ENCODE measurements at places on chromosomes 6 and 20.
A peak's percentile ranks its signal among the peaks of the same experiment; 100 is the strongest.

DNA sequence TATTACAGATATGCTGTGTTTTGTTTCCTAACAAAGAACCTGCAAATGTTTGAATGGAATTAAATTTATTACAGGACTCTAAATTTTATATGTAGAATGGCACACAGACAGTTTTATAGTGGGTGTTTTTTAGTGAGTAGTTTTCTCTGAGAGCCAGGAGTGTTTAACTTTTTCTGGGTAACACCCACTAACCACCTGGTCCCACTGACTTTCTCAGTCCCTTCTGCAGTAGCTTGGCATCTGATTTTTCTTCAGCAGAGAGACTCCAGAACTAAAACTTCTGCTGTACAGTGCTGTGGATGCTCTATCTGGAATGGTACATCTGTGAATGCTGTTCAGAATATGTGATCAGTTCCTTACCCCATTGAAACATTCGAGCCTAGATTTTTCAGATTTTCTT lies 6.3 kb downstream of the YWHAB start:
- no peak for DNase-seq

DNA sequence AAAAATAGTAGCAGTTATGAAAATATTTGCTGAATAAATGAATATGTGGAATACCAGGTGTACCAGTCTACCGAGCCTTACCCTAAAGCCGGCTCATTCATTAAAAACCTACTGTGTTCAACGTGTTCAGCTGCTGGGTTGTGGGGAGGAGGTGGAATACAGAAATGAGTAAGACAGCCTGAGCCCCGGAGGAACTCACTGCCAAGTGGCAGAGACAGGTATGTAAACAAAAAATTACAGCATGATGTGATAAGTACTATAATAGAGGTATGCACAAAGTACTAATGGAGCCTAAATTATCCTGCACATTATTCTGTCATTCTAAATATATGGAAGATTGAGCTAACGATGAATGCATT lies 6.8 kb upstream of the ADTRP start:
- peak; percentile 44 for DNase-seq

DNA sequence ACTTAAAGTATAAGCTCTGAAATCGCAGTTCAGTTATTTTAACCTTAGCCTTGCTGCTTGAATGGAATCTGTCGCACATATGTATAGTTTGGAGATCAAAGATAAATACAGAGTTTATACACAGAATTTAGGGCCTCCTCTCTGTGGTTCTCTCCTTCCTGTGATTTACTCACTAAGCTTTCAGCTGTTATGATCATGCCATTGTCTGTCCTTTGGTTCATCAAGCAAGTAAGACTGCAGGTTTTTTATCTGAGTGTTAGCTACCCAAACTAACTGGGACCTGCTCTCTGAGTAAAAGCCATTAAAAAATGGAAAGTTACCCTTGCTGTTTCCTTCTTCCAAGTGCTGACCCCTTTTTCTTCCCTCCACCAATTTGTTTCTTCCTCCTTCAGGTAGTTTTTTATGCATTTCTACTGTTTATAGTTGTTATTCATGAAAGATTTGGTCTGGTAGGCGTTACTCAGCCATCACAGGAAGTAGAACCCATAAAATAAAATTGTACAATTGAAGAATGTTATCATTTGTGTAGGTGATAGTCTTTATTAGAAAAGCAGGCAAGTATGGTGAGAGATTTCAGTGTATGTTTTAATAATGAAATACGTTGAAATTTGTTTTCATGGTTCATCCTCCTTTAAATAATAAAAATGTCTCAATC lies 33.7 kb upstream of the SUMO4 start:
- DNase-seq, result no peak

DNA sequence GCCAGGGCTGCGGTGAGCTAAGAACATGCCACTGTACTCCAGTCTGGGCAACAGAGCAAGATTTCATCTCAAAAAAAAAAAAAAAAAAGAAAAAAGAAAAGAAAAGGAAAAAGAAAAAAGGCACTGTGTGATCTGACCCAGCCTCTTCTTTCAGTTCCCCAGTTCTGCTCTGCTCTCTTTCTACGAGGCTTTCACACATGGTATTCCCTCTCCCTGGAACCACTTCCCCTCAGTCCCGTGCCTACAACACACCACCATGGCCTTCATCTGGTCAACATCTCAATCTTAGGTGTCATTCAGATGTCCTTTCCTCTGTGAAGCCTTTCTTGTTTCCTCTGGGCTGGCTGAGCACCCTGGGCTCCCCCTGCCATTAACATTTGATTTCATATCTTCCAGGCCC lies 2.3 kb upstream of the DSN1 start:
- no peak for DNase-seq

DNA sequence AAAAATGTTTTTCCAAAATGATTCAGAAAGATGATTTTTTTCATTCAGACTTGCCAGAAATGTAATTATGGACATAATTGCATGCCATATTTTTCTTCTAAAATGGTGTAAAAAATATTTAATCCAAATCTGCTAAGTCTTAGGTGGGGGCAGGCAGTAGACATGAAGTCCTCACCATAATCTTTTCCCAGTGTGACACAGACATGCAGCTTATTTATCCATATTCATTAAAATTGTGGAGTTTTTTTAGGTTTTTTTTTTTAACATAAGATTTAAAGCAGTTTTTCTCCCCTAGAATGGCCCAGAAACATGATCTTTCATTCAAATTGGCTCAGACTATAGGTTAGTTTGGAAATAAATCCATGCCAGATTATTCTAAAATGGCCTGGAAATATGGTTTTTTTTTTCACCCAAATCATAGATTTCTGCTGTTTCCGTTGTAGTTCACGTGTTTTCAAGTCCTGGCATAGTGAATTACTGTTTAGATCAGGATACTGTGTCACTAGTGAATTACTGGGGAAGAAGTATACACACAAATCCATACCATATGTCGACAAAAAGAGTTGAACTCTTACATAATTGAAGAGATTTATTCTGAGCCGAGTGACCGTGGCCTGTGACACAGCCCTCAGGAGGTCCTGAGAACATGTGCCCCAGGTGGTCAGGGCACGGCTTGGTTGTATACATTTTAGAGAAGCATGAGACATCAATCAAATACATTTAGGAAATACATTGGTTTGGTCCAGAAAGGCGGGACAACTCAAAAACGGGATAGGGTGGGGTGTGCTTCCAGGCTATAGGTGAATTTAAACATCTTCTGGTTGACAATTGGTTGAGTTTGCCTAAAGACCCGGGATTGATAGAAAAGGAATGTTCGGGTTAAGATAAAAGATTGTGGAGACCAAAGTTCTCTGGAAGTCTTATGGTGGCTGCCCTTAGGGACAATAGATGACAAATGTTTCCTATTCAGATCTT lies 33.9 kb downstream of the ZNF133 start:
- DNase-seq, result no peak

DNA sequence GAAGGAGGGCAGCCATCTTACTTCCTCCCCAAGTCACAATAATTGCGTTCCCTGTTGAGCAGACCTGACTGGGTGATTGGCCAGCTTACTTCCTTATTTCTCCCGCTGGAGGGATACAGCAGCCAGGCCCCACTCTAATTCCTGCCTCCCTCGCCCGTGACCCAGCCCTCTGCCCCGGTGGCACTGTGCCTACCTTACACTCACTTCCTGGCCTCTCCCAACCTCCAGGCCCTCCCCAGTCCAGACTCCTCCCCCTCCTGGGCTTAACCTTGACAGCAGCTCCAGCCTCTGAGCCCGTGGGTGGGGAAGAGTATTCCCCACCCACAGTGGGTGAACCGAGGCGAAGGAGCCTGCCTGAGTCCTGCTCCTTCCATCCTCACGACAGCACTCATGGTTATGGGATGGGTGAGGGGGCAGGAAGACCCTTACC lies 3.0 kb downstream of the BAK1 start:
- DNase-seq, result no peak

GRCh38 chr20:6651016-6651415 lies 116.5 kb upstream of the BMP2 start:
- no peak for DNase-seq

DNA sequence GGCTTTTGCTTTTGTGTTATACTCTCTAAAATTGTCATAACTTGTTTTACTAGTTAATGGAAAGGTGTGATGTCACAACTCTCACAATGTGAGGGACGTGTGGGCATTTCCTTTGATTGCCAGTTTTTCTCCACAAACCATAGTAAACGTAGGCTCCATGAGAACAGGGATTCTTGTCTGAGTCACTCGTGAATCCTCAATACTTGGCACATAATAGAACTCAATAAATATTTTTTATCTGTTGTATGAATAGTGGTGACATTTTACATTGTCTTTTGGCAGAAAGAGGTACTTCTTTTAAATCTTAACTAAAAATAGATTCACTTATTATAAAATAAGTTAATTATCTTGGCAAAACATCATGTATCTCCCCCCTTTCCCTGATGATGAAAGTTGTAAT lies 69.0 kb upstream of the CNKSR3 start:
- DNase-seq, result no peak

- DNase-seq, result no peak
These were observed 12.0 kb downstream of the PANK2 start for GRCh38 chr20:3901028-3901705.

- no peak for DNase-seq
These were observed 697.1 kb downstream of the DOK5 start for GRCh38 chr20:55172310-55173002.

DNA sequence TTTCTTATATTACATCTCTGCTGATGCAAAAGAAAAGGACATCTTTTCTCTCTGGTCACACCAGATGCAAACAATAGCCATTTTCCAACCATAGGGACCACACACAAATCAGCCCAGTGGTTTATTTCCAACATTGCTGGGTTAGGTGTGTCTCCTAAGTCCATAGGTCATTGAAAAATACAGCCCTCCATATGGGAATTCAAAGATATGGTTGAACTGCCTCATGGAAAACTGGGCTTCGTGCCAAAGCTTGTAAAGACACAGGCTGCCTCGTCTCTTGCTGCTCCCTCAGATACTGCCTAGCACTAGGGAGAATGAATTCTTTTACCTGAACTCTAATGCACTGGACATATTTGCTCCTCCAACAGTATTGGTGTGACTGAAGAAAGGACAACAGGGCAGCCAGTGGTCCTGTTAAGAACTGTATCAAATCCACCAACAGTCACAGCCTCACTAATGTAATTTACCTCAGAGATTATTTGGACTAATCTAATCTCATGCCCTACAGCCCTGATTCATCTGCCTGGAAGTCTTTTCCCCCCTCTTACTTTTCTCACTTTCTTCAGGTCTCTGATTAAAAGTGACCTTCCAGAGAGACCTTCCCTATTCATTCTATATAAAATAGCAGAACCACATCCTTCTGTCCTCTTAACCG lies 48.3 kb upstream of the TBC1D32 start:
- no peak for DNase-seq

- DNase-seq, result no peak
These were observed 16.0 kb downstream of the SLA2 start for GRCh38 chr20:36629719-36630681.

- no peak for DNase-seq
These were observed 15.2 kb downstream of the CHMP4B start for GRCh38 chr20:33826270-33826897.

DNA sequence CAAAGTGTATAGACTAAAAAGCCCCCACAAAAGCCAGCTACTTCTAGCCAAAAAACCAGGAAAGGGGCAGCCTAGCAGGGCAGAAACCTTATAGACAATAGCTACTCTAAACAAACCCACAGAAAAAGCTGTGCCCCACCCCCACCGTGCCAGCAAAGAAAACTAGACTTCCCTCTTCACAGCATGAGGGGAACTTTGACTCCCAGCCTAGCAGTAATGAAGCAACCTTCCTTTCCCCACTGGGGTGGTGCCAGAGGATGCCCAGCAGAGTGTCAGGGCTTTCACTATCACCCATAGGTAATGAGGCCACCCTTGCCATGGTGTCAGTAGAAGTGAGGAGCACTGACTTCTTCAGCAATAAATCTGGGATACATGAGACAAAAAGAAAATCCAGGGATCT lies 99.0 kb upstream of the LGSN start:
- no peak for DNase-seq

DNA sequence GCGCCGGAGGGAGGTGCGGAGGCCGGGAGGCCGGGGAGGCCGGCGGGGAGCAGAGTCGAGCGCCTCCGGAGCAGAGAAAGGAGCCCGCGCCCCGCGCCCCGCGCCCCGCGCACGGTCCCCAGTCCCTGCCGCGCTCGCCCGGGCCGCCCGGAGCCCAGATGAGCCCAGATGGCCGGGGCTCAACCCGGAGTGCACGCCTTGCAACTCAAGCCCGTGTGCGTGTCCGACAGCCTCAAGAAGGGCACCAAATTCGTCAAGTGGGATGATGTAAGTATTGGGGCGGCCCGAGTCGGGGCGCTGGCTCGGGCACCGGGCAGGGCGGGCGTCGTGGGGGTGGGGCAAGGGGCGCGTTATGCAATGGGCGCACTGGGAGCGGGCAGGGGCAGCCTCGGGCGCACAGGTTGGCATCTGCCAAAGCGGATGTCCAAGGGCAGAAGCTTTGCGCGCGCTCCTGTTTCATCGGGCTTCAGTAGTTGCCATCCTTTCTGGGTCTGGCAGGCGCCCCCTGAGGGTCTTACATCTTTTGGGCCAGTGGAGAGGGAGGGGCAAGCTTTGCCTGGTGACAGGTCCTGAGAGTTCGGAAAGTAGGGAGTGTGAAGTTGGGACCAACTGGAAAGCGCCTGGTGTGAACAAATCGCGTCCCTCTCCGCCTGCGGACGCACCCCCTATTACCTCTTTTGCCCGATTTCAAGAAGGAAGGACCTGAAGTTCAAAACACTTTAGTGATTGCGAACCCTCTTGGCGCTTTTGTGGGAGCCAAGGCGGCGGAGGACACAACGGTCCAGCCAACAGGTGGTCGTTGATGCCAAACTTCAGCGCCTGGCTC lies 631 bp downstream of the PLCB1 start:
- no peak for DNase-seq

DNA sequence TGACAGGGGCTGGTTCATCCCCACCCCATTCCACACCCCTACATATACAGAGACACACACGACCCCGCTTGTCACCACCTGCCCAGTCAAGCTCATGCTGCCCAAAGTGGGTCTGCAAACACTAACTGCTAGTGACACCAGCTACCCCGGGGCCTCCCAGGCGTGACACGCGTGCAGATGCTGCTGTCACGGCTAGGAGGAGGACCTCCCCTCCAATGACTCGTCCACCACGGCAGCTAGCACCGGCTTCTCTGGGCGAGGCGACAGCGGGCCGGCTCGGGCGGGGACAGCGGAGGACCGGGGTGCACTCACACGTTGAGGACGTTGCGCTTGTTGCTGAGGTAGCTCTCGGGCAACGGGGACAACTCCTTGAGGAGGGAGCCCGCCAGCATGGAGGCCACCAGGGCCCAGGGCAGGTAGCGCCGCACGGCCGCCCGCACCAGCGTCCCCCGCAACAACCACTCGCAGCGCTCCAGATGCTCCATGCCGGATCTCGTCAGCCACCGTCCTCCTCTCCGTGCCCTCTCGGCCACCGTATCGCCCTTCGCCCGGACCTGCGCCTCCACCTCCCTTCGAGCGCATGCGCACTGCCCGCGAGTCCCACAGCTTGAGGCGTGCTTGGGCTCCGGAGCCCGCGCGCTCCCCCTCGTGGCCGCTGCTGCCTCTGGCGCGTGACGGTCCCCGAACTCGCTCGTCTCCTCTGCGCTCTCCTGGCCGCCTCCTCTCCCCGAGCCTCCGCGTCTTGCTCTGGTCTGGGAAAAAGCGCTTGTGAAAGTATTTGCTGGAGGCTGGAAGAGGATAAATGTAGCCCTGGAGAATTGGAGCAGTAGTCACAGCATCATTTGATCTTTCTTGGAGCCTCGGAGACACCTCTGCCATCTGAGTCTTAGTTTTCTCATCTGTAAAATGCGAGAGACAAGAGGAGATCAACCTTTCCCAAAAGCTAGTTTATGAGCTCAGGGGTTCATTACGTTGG lies at the start of gene FITM2:
Gene FITM2 (minus strand): TSS at position 539 of the 976 bp plus-strand sequence. CDS start 54 bp downstream, at position 485.
- peak; percentile 99 for DNase-seq
